ENCODE measurements at places on chromosomes 5 and 9.

DNA sequence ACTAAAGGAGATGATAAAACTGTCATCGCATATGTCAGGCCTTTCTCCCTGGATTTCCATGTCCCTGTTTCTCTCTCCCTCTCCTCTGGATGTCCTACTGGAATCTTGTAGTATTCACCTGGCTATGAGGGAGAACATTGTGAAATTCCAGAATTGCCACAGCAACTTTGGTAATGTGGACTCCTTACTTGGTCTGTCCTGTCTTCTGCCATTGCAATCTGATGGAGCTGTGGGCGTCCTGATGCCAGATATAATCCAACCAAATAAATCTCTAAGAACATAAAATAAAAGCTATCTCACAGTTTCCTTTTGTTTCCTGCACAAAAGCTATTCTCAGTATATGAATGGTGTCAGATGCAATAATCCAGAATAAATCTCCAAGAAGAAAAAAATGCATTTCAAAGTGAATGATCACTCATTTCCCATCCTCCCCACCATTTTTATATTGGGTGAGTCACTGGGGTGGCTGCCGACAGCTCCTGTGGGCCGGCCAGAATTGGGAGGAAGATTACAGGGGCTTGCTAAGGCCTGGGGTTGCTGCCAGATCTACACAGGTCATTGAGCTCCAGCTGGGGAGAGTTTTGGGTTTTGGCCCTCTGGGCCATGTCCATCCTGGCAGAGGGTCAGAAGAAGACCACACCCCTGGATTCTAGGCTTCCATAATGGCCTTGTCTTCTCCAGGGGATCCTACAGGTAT, 160.7 kb upstream of the PITX1 start:
- no peak for DNase-seq

- DNase-seq, result no peak
These were observed 138.9 kb upstream of the PHYKPL start for GRCh38 chr5:178371362-178372111.

DNA sequence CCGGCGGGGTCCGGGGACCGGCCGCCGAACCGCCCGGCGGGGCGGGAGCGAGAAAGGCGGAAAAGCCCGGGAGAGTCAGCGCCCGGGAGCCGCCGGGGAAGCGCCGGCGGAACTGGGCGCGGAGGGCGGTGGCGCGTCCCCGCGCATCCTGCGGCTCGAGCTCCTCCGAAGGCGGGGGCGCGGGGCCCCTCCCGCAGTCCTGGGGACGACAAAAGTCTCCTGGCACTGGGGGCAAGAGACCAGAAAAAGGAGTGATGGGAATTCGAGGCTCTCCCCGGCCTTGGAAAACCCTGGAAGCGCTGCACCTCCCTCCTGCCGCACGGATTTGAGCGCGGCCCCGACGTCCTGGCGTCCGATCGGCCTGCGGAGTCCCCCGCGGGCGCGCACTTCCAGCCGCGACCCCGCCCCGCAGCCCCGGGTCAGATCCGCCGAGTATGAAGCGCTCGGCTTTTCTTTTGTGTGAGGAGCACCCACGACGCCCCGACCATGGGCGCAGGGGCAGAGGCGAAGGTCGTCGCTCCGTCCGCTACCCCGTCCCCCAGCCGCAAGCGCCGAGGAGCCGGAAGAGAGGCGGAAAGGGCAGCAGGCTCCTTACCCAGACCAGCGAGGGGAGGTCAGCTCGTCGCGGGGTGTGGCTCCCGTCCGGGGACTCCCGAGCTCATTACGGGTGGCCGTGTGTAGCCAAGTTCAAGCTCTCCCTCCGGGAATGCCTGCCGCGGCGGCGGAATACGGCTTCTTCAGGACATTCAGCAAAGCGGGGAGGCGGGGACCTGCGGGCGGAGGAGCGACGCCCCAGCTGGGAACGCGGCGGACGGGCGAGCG, at the start of gene EPB41L4A:
Gene EPB41L4A, minus strand, starts transcription at position 114 of the 822 bp plus-strand sequence. CDS start 238 bp downstream, outside the sequence.
- peak; percentile 77 for DNase-seq

DNA sequence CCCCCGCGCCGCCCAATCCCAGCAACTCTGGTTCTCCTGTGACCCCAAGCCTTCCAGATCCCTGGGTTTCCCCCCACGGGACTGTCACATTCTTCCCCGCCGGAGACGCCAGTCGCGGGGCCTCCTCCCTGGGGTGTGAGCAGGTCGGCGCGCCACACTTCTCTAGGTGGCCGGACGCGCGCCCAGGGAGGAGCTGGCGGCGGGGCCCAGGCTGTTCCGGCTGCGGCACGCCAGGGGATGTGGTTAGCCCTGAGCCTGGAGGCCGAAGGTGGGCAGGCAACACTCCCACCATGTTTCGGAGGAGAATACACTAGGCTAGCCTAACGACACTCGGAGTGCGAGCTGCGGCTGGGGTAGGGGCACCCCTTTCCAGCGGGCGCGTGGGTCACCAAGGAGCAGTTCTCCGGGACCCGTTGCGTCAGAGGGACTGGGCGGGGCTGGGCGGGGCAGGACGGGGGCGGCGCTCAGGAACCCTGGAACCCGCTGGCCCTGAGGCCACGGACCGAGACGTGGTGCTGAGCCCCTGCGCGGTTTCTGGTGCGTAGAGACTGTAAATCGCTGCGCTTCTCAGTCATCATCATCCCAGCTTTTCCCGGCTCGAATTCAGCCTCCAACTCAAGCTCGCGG, at the start of gene SLC27A6:
Gene SLC27A6, plus strand, starts transcription at position 478 of the 627 bp plus-strand sequence. CDS start 650 bp downstream, outside the sequence.
- peak; percentile 30 for DNase-seq

GRCh38 chr9:462606-463005, 247.9 kb downstream of the DOCK8 start:
- no peak for DNase-seq

GRCh38 chr5:172777881-172778814, 7.2 kb upstream of the DUSP1 start:
- DNase-seq, result no peak

DNA sequence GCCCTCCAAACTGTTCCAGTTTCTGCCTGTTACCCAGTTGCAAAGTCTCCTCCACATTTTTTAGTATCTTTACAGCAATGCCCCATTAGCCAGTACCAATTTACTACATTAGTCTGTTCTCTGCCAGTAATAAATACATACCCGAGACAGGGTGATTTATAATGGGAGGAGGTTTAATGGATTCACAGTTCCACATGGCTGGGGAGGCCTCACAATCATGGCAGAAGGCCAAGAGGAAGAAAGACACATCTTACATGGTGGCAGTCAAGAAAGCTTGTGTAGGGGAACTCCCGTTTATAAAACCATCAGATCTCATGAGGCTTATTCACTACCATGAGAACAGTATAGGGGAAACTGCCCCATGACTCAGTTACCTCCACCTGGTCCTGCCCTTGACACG, 600.7 kb upstream of the CDH6 start:
- no peak for DNase-seq

GRCh38 chr5:76483433-76483832, 80.3 kb downstream of the IQGAP2 start:
- DNase-seq, result no peak

DNA sequence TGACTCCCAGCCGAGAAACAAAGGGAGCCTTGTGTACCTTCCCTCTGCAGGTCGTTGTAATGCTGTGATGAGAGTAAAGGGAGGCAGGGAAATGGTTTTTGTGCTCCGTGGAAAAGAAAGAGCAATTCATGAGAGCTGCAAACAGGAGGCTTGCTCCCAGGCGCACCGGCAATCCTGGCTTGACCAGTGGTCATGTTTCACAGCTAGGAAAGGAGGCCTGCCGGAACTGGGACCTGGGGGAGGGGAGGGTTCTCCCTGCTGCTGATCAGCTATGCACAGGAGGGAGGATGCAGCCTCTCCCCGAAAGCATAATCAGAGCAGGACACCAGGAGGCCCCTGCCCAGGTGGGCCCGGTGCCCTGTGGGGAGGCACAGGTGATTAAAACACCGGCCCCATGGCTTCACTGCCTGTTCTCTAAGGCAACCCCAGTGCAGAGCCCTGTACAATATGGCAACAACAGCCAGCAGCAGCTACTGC, 131.3 kb downstream of the ZDHHC21 start:
- DNase-seq, result no peak

Measured in heart right ventricle (tissue), 16 donors.